ENCODE measurements at places on chromosomes 16 and 17. TPM values are rescaled to one million over a fixed set of nuclear protein-coding genes. Genes with fewer than 3 reads are reported as not detected.

GRCh38 chr17:1067282-1067956, 70.5 kb downstream of the TIMM22 start:
- no peaks in the 10 kb centered on the region for H3K27me3 ChIP-seq
- no peaks in the 10 kb centered on the region for H3K4me1 ChIP-seq
- peaks cover 33% of the 10 kb centered on the region for H3K36me3 ChIP-seq
- H3K27ac ChIP-seq, result no peak overlapping the region
- no peak for DNase-seq

DNA sequence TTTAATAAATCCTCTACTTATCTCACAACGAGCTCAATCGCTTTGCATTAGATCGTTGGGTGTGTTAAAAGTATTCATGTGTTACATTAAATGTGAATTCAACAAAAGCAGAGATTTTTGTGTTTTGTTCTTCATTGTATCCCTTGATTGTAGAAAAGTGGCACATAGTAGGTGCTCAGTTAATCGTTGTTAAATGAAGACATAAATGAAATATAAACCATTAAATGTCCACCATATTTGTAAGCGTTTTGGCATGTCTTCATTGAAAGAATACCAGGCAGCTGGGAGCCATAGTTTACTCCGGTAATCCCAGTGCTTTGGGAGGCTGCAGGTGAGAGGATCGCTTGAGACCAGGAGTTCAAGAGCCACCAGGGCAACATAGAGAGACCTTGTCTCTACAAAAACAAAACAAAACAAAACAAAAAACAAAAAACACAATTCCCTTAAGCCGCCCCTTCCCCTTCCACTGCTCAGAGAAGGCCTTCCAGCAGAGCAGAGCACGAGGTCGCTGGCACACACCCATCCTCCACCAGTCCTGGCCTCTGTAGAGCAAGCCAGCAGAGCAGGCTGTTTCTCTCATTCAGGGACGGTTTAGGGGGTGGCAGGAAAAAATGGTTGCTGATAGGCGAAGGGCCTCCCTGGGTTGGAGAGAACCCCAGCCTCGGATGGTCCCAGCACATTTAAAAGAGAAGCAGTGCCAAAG, 673 bp upstream of the CHD9 start:
- DNase-seq, result no peak
- peak overlapping the region; percentile 84 for H3K27ac ChIP-seq
- no peaks in the 10 kb centered on the region for H3K36me3 ChIP-seq
- H3K4me1 ChIP-seq, result peaks cover 31% of the 10 kb centered on the region
- peak overlapping the region; percentile 91 for H3K4me3 ChIP-seq

DNA sequence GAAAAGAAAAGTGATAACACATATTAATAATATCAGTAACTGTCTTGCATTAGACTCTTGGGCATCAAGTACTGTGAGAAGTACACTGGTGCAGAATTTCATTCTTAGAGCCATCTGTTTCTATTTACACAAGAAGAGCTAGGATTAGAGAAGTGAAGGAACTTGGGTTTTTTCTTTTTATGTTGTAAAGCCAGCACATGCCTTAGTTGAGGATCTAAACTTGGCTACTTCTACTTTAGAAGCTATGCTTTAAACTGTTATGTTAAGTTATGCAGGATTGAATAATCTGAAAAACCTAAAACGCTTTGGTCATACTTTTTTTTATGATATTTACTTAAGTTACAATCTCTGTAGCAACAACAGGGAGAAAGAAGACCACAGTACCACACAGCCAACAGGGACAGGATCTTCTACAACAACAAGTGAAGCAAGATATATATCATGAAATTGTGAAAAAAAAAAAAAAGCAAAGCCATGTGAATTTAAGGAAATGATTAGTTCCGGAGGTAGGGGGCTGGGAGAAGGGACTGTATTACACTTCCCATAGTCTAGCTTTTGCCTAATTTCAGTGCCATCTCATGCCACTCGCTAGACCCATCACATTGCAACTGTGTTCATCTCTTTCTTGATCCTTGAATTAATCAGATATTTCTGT, 305.1 kb upstream of the GOT2 start:
- DNase-seq, result no peak
- H3K4me3 ChIP-seq, result no peak overlapping the region
- H3K27ac ChIP-seq, result no peak overlapping the region
- no peaks in the 10 kb centered on the region for H3K27me3 ChIP-seq
- H3K4me1 ChIP-seq, result no peaks in the 10 kb centered on the region
- no peaks in the 10 kb centered on the region for H3K36me3 ChIP-seq

DNA sequence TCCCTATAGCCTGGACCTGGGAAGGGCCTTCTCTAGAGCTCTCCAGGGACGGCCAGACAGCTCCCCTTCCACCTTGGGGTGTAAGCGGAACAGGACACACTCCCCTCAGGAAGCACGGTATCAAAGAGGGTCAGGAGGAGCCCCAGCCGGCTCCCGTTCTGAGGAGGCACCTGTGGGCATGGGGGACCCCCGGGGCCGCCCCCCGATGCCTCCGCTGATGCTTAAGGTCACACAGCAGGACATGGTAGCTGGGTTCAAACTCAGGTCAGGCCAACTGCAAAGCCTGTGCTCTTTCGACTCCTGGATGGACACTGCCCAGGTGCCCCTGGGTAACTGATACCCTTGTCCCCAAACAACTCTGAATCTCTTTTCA, 49.8 kb downstream of the CMIP start:
- peaks cover 3% of the 10 kb centered on the region for H3K36me3 ChIP-seq
- H3K4me1 ChIP-seq, result peaks cover 10% of the 10 kb centered on the region
- H3K27ac ChIP-seq, result peak overlapping the region; percentile 47
- H3K4me3 ChIP-seq, result no peak overlapping the region
- H3K27me3 ChIP-seq, result no peaks in the 10 kb centered on the region
- DNase-seq, result peak; percentile 17

DNA sequence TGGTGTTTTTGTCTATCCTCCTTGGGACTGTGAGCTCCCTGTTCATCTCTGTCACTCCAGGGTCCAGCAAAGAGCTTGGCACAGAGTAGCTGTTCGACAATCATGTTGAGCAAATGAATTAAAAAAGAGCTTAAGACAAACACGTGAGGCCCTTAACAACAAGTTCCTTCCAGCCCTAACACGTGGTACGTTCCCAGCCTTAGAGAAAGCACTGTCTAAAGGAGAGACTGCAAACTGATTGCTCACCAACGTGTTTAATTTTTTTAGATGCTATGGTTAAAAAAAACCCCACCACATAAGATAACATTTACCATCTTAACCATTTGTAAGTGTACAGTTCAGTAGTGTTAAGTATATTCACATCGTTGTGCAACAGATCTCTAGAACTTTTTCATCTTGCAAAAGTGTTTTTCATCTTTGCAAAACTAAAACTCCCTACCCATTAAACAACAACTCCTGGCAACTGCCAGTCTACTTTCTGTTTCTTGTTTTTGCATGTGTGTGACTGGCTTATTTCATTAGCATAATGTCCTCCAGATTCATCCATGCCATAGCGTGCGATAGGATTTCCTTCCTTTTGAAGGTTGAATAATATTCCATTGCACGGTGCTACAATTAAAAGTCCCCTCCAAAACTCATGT, 28.2 kb downstream of the LAT start:
- H3K27ac ChIP-seq, result no peak overlapping the region
- DNase-seq, result no peak

- peak overlapping the region; percentile 39 for H3K27ac ChIP-seq
- H3K27me3 ChIP-seq, result no peaks in the 10 kb centered on the region
- peak overlapping the region; percentile 0 for H3K4me3 ChIP-seq
- H3K36me3 ChIP-seq, result peaks cover 27% of the 10 kb centered on the region
Observed at GRCh38 chr17:7249214-7249613, 2.3 kb downstream of the CTDNEP1 start.

DNA sequence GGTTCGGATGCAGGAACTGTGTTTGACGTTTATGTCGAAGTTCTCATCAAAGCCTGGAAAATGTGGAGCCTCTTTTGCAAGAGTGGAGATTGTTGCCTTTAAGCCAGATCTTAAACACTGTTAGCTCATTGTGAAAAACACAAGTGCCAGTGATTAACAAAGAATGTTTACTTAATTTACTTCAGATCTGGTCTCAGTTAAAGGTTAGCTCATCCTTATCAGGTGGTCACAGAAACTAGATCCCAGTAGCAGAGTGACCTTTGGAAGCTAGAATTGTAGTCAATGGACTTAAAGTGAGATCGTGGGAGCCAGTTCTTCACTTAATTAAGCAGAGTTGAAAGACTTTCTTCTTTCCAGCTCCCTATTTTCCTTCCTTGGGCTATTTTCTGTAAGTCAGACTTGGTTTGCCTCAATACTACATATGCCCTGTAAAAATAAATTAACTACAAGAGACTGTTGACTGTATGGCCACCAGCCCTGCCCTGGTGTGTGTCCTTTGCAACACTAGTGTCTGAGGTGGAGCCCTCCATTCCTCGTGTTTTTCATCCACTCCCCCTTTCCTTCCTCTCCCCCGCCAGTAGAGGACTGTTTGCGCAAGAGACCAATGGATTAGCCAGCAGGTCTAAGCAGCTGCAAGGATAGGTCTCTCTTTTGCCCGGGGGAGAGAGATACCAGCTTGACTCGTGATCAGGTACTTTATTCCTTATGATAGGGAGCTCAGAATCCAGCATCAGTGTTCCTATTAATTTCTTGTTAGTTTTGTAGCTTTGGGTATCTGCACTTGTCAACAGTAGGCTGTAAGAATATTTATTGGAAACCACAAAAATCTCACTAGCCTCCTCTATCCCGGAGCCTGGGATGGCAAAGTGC, 20.2 kb downstream of the FBXO39 start:
- no peaks in the 10 kb centered on the region for H3K36me3 ChIP-seq
- DNase-seq, result no peak

DNA sequence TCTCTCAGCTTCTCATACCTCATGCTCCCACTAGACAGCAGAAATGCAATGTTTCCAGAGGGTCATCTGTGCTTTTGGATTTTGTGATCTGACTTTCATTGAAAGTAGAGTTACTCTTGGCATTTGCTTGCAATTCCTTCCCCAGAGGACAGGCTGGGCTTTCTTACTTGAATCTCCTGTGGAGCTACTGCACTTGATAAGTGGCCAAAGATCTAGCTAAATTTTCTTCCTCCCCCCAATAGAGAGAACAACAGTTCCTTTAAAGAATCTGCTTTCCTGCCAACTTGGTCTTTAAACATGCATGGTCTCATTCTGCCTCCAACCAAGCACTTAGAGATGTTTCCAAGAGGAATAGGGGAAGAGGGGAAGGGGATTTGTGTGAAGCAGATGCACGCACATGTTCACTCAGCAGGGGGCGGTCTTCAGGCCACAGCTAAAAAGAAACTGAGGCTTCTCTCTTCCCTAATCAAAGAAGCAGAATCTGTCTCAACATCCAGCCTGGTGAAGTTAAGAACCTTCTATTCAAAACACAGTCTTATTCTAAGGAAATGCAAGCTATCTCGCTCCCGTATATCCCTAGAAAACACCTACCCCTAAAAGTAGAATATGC, 229.6 kb downstream of the ZFHX3 start:
- H3K4me3 ChIP-seq, result no peak overlapping the region
- no peaks in the 10 kb centered on the region for H3K27me3 ChIP-seq
- no peak for DNase-seq
- peaks cover 12% of the 10 kb centered on the region for H3K4me1 ChIP-seq

- H3K36me3 ChIP-seq, result no peaks in the 10 kb centered on the region
- peaks cover 5% of the 10 kb centered on the region for H3K4me1 ChIP-seq
- DNase-seq, result peak; percentile 63
- H3K27ac ChIP-seq, result no peak overlapping the region
- peaks cover 18% of the 10 kb centered on the region for H3K27me3 ChIP-seq
Observed at GRCh38 chr17:73394512-73395450, 83.0 kb upstream of the CDC42EP4 start.

- no peaks in the 10 kb centered on the region for H3K4me1 ChIP-seq
- no peak overlapping the region for H3K4me3 ChIP-seq
- H3K36me3 ChIP-seq, result peaks cover 15% of the 10 kb centered on the region
- peak; percentile 88 for DNase-seq
Observed at GRCh38 chr16:74309789-74310781, 13.5 kb downstream of the PSMD7 start.

Gene MT3
- total RNA-seq, result not detected

Gene KIFC3
- 40.5 TPM for total RNA-seq

All from osteoblast (primary cell).